Hypothalamus (tissue), 51 donors: ENCODE measurements at places on chromosomes 4 and X.

DNA sequence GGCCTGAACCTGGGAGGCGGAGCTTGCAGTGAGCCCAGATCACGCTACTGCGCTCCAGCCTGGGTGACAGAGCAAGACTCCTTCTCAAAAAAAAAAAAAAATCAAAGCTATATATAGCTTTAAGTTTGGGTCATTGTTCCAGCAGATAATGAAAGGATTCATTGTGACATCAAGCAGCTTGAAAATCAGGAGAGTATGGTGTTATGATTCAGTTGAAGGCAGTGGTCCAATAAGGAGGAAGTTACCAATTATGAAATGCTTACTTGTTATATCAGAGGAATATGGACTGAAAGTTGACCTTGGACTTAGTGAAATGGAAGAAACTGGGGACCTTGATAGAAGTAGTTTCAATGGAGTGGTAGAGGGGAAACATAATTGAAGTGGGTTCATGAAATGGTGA, 140.4 kb upstream of the MAD2L1 start:
- no peak for DNase-seq

DNA sequence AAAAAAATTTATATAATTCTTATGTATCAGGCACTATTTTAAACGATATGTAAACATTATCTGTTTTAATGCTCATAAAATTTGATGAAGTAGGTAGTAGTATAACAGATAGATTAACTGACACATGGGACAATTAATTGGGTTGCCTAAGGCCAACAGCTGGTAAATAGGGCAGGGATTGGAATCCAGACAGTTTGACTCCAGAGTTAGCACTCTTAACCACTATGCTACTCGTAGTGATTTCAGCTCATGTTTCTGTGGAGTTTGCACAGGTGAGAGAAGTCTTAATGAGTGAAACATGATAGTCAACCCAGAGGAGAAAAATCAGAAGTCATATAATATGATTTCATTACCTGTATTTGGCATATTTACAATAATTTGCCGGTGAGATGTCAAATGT, 126.0 kb upstream of the WDFY3 start:
- no peak for DNase-seq

DNA sequence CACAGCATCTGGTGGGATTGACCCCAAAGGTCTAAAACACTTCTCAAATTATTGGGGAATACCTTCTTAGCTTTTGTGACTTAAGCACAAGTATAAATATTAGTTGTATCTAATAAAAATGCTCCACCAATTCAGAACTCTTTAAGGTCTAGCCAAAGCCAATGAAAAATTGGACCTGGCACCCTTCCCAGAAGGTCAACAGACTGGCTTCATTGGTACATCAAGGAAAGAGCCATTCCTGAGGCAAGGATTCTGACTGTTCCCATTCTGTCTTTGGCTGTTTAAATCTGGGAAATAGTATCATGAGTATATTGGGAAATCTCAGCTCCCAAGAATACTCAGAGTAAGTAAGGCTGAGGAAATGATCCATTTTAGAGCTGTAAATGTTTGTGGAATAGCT, 153.0 kb upstream of the TRPC5 start:
- no peak for DNase-seq

- DNase-seq, result no peak
These were observed 15.6 kb downstream of the DCK start for GRCh38 chr4:71009086-71009485.

GRCh38 chr4:6461301-6462165, 10.9 kb downstream of the PPP2R2C start:
- DNase-seq, result no peak

DNA sequence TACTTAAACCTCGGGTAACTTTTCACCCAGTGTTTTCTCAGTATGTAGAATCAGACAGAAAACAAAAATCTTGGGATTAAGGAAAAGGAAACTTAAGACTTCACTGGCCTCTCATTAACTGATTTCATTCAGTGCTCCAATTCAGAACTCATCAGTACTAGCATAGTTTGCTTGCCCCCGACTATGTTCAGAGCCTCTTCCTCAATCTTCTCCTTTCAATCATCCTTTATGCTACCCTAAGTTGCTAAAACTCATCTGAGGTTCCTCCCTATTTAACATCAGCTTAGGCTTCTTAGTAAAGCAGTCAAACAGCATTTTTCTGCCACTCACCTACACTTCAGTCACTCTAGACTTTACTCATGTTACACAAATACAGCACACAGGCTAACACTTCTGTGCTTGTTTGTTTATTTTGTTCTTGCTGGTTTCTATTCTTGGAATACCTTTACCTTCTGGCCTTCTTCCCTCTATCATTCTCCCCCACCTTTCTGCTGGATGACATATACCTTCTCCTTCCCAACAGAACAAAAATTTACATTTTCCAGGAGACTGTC, 163.0 kb upstream of the TLL1 start:
- no peak for DNase-seq
